ENCODE measurements at places on chromosomes 12 and 14.

- DNase-seq: no peak
Observed at GRCh38 chr14:51087031-51087441, 7.9 kb downstream of the TRIM9 start.

GRCh38 chr12:19242581-19242980 is 113.0 kb downstream of the PLEKHA5 start:
- DNase-seq: no peak

DNA sequence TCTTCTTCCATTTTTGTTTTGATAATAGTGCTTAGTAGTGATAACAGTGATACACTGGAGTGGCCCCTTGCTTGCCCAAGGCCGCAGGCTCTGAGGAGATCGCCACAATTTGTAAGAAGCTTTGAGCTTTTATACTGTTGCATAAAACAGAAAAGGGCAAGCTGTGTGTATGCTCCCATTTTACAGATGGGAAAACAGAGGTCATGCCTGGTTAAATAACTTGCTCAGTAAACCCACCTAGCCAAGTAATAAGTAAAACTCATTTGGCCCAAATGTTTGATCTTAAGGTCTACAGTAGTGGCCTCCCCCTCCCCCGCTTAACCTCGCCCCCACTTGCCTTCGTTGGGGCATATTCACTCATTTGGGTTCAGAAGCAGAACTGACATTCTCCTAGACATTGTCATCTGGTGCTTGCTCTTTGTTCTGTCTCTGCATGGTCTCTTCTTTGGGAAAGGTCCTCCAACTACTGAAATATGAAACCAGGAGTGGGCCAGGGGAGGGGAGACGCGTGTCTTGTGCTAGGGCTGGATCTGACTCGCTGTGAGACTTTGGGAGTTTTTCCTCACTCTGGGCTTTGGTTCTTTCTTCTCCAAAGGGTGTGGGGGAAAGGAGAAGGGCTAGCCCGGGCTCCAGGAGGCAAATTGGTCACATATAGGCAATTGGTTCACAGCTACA is 88.1 kb downstream of the PAPOLA start:
- DNase-seq: no peak

GRCh38 chr14:99192830-99193229 is 79.2 kb downstream of the BCL11B start:
- DNase-seq: no peak

- DNase-seq: no peak
Observed at GRCh38 chr14:33596211-33597080, 354.4 kb downstream of the EGLN3 start.

GRCh38 chr12:106058256-106059182 is 80.2 kb downstream of the NUAK1 start:
- DNase-seq: no peak

- no peak for DNase-seq
Observed at GRCh38 chr12:20740972-20741371, 45.8 kb downstream of the SLCO1C1 start.

- DNase-seq: no peak
Observed at GRCh38 chr14:100487304-100487703, 99.9 kb downstream of the BEGAIN start.

GRCh38 chr14:75506930-75507329 is 15.3 kb upstream of the BATF start:
- DNase-seq: no peak

DNA sequence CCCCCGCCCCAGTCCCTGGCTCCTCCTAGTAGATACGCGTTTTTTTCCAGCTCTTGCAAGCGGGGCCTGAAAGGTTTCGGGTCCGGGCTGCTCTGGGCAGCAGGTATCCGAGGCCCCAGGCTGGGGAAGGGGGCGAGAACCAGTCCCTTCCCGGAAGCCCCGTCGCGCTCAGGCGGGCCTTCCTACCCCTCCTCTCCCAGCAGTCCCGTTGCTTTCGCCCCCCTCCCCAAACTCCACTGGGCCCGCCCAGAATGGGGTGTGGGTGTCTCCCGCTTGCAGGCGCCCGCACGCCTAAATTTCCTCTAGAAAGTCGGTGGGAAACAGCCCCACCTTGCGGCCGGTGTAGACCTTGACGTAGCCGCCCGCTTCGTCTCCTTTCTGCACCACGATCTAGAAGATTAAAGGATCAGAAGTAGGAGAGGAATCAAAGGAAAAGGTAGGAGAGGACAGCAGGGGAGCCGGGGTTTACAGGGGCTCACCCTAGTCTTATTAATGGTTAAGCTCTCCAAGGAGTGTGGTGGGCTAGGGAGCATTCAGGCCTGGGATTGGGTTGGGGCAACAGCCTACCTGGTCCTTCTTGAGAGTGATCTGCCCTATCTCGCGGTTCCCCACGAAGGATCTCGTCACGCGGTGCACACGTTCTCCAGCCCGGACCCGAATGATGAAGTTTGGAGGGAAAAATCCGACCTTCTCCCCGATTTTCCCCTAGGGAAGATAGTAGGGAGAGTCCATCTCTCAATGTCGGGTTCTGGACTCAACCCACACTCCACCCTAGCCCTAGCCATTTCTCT is 7.3 kb downstream of the STAC3 start:
- peak; percentile 79 for DNase-seq

DNA sequence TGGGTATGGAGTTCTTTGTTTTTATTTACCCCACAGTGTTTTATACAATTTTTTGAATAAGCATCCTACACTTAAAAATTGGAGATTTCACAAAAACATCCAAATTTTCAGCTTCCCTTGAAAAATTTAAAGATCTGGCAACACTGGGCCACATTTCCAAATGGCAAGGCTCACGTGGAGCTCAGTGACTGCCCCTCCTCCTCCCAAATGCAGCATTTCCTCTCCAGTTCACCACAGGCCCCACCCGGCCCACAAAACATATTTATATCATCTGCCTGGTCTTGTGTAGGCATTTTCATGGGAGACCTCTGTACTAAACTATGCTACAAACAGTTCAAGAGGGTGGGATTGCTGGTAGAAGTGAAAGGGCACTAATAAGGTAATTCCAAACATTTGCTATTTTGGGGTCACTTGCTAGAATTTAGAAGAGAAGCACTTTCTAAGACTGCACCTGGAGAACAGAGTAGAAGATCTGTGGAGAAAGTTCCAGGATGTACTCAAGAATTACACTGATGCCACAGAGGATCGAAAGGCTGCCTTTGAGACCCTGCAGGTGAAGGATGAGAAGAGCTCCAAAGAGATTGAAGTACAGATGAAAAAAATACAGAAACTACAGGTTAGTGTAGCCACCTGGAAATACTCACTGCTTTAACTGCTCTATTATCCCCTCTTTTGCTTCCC is 7.3 kb downstream of the FKBP11 start:
- no peak for DNase-seq

GRCh38 chr12:104520242-104520900 is 63.6 kb downstream of the CHST11 start:
- no peak for DNase-seq

DNA sequence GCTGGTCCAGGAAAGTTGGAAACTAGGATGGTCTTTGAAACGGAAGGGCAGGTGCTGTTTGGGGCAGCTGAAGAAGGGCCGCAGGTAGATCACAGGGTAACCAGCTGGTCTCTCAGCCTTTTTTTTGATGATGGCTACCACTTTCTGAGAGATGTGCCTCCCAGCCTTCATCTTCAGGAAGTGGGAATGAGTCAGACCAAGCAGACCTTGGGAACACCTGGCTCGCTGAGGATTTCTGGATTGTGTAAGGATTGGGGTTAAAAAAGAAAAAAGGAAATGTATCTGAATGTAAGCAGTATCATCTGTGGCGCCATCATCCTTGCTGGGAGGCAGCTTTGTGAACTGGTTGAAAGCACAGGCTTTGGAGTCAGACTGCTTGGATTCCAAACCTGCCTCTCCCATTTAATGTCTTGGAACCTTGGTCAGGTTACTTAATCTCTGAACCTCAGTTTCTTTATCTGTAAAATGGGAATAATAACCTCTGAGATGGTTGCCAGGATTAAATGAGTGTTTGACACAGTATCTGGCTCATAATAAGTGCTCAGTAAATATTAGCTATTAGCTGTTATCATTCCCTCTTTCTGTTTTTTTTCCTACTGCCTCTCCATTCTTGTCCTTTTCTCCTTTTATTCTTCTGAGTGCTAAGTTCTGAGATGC is 1.7 kb downstream of the PRPF40B start:
- no peak for DNase-seq

- no peak for DNase-seq
Observed at GRCh38 chr12:129871991-129872972, 31.5 kb downstream of the TMEM132D start.

- DNase-seq: no peak
Observed at GRCh38 chr12:130952171-130952954, 1.3 kb upstream of the ADGRD1 start.

- no peak for DNase-seq
Observed at GRCh38 chr12:54357506-54358190, 6.6 kb downstream of the GPR84 start.

DNA sequence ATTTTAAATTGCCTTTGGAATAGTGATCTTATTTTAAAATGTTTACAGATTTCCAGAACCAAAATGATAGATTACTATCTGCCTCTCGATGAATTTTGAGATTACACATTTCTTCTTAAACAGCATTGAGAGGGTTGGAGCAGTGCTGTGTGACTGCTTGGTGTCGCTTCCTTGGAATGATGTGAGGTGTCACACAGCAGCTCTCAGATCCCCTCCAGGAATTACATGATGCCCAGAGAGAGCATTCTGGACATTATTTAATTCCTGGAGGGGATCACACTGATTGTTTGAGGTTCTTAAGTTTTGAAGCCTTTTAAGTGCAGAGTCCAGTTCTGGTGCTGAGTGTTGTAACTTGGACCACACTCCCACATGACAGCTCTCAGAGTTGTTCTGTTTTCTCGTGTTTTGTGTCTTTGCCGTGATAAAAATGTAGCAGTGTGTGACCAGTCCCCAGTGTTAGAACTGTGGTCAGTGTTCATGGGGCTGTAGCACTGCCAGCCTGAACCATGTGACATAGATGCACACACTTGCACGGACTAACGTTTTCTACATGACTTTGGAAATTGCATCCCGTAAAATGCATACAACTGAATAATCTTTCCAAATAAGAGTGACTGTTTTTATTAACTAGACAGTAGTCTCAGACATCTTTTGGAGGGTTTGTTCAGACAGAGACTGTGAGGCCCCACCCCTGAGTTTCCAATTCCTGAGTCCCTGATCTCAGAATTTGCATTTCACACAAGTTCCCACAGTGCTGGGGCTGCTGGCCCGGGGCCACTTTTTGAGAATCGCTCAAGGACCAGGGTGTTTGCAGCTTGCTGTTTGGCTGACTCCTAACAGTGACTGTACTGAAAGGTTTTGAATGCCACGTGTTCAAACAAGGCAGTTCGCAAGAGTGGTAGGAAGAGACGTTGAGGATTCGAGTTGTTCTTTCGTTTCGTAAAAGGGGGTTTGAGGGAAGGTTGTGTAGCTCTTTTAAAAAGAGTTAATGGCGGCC is 26.0 kb downstream of the XRCC3 start:
- no peak for DNase-seq

Measured in activated CD4-positive, alpha-beta T cell treated with anti-CD3 and anti-CD28 coated beads for 24 hours (primary cell).